ENCODE measurements at places on chromosomes 6 and 20.

- no peak for DNase-seq
Measured at GRCh38 chr6:129351807-129352206, 358.2 kb downstream of the ARHGAP18 start.

GRCh38 chr6:97440590-97441176, 157.7 kb upstream of the MMS22L start:
- peak; percentile 47 for DNase-seq

DNA sequence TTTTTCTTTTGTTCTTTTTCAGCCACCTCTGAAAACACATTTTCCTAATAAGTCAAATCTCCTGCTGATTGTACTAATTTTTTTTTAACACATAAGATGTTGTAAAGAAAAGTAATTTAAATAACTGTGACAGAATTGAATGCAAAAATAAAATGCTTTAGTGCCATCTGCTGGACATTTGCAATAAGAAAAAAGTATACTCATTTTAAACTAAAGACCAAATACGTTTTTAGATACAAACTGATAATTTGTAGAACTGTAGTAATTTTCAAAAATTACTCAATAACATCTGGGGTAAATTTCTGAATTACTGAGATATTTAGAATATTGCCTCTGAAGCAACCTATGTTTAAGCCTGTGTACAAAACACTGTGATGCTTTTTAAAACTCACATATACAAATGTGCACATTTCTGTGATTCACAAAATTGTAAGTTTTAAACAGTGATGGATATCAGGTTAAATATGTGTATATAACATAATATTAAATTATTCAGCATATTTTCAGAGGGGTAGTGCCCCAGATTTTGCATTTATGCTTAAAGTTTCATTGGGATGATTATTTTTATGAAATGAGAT, 198.7 kb downstream of the RIMS1 start:
- peak; percentile 19 for DNase-seq

- DNase-seq: no peak
Measured at GRCh38 chr20:24081077-24081476, 92.5 kb upstream of the GGTLC1 start.

DNA sequence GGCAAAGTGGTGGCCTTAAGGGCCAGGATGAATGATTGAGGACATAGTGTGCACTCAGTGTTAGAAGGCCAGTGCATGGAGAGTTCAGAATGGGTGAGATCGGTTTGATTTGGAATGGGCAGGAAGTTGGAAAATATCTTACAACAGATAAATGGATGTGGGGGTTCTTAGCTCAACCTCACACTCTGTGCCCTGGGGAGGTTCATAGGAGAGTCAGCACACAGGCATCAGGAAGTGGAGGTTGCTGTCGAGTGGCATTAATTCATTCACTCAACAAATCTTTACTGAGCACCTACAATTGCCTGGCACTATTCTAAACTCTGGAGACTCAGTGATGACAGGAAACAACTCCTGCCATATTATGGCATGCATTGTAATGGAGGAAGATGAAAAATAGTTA, 313.7 kb upstream of the SUPT3H start:
- DNase-seq: peak; percentile 63
